ENCODE measurements at places on chromosomes 4 and X.

DNA sequence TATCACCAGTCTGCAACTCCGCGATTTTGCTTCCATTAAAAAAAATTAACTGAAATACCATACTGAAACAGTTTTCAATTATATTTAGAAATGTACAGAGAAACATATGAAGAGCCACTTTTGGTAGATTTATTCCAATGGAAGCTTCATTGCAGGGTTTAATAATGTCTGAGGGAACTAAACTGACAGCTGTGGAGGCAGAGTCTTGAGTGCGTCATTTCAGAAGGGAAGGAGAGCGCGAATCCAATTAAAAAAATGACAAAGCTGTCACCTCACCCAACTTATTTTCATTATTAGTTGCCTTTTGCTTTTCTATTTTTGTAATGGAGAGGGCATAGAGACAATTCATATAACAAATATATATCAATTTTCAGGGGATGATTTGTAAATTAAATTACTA is 104.0 kb downstream of the UNC5C start:
- no peak for DNase-seq

GRCh38 chrX:340641-341423 is 22.2 kb upstream of the GTPBP6 start:
- no peak for DNase-seq

GRCh38 chrX:131675596-131676194 is 131.8 kb downstream of the OR13H1 start:
- no peak for DNase-seq

- DNase-seq: no peak
Observed at GRCh38 chr4:139243448-139244365, 36.3 kb downstream of the MGARP start.

DNA sequence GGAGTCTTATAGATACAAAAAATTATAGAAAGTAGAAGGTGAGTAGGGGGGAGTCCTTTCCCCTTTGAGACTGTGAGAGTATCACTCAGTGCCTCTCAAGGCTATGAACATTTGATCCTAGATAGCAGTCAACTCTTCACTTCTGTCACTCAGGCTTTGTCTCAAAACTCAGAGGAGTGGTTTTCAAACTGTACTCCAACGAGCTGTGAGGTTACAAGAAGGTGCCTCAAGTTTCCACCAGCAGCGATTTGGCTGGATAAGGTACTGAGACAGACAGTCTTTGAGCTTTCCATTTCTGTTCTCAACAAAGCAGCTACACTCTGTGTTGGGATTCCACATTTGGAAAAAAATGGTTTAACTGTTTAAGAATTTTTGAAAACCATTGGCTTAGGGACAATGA is 48.0 kb upstream of the NDST3 start:
- DNase-seq: no peak

GRCh38 chr4:156321203-156321602 is 367.5 kb upstream of the CTSO start:
- DNase-seq: no peak

DNA sequence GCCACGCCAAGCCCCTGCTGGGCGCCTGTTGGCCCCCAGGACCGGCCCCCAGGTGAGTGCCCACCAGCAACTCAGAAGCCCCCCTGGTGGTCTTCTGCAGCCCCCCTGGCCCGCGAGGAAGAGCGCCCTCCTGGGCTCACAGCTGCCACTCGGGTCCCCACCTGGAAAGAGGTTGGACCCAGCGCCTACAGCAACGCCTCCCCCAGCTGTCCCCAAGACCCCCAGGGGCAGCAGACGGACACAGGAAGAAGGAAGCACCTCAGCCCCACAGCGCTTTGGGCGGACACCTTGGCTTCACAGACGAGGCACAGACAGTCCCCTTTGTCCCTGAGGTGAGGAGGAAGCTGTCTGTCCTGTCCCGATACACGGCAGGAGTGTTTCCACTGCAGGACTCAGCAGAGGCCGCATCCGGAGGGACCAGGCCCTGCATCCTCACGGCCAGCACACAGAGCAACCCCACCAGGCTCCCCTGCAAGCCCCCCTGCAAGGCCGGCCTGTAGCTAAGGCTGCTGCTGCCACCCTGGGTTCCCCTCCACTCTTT is 115.6 kb upstream of the NKX1-1 start:
- DNase-seq: no peak

DNA sequence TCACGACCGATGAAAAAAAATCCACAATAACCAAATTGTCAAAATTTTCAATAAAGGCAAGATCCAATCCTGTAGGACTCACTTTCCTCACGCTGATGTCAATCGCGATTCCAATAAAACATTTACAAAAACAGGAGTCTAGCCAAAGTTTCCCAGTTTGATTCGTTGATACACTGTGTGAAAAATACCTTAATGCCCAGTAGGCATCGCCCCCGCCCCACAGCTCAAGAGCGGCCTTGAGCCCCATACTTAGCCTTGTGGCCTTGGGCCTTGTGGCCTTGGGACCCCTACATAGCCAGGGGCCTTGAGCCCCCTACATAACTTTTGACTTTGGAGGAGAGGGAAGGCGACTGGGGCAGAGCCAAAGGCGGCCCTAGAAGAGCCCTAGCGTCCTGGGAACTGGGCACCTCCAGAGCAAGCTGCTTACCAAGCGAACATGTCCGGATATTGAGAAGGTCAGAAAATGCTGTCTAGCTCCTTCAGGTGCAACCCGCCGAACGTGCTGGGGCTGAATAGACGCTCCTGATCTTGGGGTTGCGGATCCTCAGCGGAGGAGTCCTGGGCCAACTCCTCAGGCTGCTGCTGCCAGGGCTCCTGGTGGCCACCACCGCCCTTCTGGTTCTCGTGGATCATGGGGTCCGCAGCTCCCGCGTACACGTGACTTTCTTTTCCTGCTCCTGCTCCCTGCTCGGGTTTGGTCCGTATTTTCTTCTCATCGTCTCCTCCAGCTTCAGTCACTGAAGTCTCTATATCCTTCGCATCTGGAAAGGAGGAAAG is 62.9 kb downstream of the RHOXF2B start:
- DNase-seq: no peak

GRCh38 chrX:19563327-19563726 is 48.0 kb upstream of the MAP3K15 start:
- DNase-seq: no peak

DNA sequence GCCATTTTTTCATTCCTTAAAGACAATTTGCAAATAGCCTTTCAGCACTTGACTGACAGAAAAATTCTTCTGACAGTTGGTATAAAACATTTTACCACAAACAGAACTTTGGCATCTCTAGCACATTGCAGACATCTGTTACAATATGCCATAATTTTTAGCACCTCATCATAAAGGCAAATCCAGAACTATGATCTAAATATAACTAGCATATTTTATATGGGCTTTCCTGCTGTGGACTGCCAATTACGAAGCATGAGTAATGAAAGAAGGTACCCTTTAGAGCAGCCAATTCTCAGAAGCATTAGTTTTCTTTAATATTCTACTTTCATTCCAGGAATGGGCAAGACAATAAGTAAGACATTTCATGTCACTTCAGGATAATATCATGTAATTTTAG is 647.4 kb upstream of the GALNT7 start:
- DNase-seq: no peak

DNA sequence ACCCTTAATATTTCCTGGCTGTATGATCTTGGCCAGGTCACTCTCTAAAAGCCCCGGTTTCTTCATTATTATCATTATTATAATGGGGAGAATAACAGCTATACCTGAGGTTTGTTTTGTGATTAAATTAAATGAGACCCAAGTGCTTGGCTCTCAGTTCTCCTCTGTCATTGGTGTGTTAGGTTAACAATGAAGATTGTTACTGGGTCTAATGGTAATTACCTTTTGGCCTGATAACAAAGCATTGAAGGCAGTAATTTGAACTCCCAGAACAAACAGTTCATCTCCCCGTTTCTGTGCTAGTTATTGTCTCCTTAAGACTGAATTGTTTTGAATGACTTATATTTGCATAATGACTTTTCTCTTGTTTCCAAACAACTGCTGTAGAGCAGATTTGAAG is 6.8 kb upstream of the ANAPC4 start:
- DNase-seq: no peak

DNA sequence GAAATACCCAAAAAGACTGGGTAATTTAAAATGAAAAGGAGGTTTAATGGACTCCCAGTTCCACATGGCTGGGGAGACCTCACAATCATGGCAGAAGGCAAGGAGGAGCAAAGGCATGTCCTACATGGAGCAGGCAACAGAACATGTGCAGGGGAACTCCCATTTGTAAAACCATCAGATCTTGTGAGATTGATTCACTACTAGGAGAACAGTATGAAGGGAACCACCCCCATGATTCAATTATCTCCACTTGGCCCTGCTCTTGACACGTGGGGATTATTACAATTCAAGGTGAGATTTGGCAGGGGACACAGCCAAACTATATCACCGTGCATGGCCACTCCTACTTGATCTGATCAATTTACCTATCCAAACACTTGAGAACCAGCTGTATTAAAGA is 131.5 kb upstream of the LDB2 start:
- DNase-seq: no peak

DNA sequence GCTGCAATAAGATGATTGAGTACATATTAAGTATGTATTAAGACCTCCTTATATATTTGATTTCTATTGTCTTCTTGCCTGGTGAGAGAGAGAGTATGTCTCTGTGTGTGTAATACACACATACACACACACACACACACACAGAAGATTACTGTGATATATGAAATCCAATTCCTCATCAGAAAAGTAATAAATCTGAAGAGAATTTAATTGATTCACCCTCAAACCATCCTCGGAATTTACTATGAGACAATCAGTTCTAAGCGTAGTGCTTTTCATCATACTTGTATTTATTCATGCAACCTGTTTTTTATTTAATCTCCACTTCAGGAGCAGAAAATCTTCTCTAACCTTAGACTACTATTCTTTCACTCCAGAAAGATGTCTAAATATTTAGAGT is 62.3 kb upstream of the TLL1 start:
- DNase-seq: no peak

DNA sequence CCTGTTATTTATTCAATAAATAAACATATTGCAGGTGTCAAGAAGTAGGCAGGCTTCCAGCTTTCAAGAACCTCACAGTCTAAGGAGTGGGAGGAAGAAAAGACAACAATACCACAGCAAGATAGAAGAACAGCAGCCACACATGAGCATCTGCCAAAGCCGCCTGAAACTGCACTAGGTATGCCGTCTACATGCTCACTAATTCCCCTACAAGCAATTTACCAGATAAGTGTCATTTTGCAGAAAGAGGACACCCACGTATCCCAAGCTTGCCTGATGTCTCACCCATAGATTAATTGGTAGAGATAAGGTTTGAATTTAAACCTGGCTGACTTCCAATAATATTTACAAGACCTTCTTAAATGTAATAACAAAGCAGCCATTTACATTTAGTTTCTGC is 439.4 kb upstream of the CPEB2 start:
- no peak for DNase-seq

GRCh38 chr4:146112389-146112788 is 63.1 kb upstream of the LSM6 start:
- no peak for DNase-seq

GRCh38 chrX:50680990-50681389 is 133.0 kb downstream of the SHROOM4 start:
- peak; percentile 7 for DNase-seq

- no peak for DNase-seq
Observed at GRCh38 chr4:84985952-84986351, 19.5 kb upstream of the WDFY3 start.

DNA sequence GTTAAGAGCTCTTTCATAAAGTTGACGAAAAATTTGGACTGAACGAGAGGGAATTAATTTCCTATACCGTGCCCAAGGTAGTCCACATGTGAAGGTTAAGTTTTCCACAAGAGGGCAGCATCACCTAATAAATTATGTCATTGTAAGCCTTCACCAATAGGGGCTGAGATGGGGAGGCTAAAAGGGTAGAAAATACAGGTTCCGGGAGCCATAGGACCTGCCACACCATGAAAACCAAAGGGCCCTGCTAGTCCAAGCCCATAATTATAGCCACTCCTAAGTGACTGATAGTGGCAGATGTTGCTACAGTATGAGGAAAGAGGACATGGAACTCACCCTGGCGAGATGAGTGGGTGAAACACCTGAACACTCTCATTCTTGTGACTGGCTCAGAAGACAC is 122.2 kb downstream of the SHROOM4 start:
- DNase-seq: peak; percentile 56

DNA sequence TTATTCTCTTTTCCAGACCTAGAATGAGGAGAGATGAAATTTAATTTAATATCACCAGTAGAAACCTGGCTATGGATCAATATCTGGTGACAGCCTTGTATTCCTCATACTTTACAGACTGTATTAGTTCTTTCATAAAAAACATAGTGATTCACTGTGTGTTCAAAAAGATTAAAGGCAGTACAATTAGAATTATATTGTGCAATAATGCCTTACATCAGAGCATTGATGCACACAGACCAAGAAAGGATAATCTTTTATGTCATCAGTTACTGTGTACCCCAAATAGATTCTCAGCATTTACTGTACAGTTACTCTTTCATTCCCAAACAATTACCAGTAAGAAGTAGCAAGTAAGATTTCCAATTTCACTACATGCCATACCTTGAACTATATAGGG is 260.5 kb upstream of the ANXA10 start:
- DNase-seq: no peak

GRCh38 chr4:169604131-169604900 is 8.1 kb downstream of the NEK1 start:
- DNase-seq: no peak

Measured in midbrain (tissue), 1 donor.